ENCODE measurements at places on chromosomes 5 and 9. TPM values are rescaled to one million over a fixed set of nuclear protein-coding genes. Genes with fewer than 3 reads are reported as not detected.
A peak's percentile ranks its signal among the peaks of the same experiment; 100 is the strongest.

DNA sequence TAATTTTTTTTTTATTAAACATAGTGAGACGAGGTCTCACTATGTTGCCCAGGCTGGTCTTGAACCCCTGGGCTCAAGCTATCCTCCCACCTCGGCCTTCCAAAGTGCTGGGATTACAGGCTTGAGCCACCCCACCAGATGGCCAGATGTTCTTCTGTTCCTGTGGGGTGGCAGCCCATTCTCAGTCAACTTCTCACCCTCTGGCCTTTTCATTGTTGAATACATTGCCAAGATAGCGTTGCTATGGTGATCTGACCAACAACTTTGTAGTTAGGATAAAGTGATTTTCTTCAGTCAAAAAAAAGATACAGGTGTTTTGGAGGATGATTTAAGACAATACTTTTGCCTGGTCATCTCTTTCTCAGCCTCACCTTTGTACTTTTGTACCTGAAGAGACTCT is 109.1 kb downstream of the EGFLAM start:
- DNase-seq, result no peak

DNA sequence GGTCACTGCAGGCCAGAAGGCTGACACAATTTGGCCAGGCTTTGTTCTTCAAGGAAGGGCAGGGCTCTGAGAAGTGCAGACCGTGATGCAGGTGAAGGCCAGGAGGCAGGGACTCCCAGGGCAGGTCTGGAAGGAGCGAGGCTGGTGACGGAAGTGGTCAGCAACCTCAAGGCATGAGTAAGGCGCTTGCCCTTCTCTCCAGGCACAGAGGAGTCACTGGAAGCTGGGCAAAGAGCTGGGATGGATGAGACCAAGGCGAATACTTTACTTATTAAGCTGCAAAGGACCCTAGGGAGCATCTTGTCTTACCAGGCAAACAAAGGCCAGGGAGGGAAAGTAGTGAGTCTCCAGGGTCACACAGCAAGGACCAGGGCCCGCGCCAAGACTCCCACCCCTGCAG is 18.6 kb downstream of the IRF1 start:
- peak; percentile 54 for DNase-seq

DNA sequence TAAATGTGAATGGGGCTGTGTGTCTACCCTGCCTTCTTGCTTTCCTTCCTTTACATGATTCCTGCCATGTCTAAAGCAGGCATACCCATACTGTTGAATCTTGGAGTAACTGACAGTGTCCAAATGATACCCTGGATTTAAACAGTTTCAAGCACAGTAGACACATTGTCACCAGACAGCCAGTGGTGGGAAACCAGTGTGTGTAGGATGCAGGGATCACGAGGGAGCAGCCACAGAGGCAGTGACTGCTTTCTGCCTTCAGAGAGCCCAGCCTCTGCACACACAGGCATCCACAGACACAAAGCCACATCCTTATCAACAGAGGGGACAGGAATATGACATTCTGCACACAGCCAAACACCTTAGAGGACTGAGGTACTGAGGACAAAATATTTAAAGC is 184.2 kb upstream of the TBCA start:
- no peak for DNase-seq

DNA sequence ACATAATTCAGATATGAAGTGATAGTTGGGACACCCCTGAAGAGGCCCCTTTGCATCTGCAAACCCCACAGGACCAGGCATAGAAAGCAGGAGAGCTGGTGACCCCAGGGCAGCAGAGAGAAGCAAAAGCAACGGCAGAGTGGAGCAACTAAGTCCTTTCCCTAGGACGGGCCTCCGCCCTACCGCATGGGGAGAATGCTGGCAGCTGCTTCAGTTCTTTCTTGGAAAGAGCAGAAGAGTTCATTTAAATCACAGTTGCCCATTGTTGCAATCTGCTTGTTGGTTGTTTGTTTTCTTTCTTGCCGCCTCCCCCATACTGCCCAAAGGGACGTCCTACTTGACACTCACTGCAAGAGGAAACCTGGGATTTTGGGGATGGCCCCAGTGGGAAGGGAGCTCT is 126.2 kb downstream of the ADAMTS16 start:
- no peak for DNase-seq

GRCh38 chr9:106107716-106108115 is 413.4 kb downstream of the TMEM38B start:
- DNase-seq, result no peak

Gene FOXE1
- not detected for total RNA-seq

- DNase-seq, result peak; percentile 91
Measured at GRCh38 chr9:131395157-131396098, 1.5 kb downstream of the PRRC2B start.

GRCh38 chr9:37034938-37035647 is 1.0 kb upstream of the PAX5 start:
- no peak for DNase-seq

GRCh38 chr5:41641621-41642020 is 131.2 kb upstream of the PLCXD3 start:
- DNase-seq, result no peak

DNA sequence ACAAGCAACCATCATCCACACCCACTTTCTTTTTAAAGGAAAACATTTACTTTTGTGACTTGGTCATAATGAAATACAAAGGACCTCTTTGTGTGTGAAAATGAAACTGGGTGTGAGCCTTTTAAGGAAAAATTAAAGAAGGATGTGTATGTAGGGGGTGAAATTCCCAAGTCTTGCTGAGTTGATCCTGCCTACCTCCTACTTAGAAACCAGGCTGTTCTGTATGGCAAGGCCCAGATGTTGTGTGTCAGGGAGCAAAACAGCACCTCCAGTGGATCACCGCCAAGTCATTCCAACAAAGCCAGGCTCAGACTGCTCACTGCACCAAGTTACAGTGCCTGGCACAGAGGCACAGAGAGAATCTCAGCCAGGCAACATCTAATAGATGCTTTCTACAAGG is 198.5 kb upstream of the FBN2 start:
- no peak for DNase-seq

DNA sequence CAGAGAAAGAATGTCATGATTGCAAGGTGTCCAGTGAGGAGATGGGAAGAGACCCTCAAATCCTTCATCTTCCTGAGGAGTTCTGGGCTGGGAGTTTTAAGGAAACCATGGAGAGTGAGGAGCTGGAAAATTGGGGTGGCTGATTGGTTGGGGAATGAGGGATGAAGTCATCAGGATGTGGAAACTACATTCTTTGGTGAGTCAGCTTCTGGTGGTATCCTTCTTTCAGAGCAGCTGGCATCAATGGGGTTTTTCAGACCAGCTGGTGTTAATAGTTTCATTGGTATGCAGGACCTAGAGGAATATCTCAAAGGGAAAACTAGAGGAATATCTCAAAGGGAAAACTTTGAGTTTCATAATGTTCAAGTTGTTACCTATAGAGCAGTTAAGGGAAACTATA is 45.2 kb downstream of the RNF180 start:
- DNase-seq, result no peak

- no peak for DNase-seq
Measured at GRCh38 chr9:104866191-104866590, 61.8 kb downstream of the ABCA1 start.

GRCh38 chr5:143979044-143979690 is 167.2 kb downstream of the HMHB1 start:
- DNase-seq, result no peak

DNA sequence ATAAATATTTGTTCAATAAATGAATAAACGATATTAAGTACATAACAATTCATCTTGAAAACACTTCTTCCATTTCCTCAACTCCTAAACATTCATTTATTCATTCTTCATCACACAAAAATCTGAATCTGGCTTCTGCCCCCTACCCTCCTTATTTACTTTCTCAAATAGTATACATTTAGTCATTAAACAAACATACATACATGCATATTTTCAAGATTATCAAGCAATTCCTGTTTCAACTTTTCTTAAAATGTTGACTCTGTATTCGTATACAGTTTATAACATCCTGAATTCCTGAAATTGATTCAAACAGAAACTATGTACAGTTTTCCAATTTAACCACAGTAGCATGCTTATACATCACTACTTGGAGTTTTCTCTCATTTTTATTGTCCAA is 129.0 kb downstream of the MUSK start:
- DNase-seq, result no peak

DNA sequence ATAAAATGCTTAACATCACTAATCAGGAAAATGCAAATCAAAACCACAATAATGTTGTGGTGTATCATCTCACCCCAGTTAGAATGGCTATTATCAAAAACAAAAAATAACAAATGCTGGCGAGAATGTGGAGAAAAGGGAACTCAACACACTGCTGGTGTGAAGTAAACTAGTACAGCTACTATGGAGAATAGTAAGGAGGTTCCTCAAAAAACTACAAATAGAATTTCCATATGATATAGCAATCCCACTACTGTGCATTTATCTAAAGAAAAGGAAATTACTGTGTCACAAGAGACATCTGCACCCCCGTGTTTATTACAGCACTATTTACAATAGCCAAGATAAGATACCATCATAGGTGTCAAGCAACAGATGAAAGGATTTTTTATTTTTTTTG is 214.5 kb upstream of the RASA1 start:
- no peak for DNase-seq
